ENCODE measurements at places on chromosomes 16 and 17.

DNA sequence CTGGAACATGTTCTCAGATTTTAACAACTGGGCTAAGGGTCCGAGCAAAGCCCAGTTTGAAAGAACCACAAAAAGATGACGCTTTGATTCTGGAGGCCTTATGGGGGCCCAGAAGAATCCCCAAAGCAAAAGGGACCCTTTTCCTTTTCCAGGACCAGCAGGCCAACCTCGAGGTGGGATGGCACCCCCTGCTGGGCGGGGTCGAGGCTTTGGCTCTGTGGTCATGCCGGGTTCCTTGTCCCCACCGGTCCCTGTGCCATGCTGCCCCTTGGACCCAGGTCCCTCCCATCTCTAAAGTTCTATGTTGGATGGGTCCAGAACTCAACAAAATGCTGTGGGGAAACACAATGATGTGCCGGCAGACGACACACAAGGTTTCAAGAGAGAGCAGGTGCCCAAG is 30.9 kb downstream of the TMEM204 start:
- DNase-seq, result no peak

DNA sequence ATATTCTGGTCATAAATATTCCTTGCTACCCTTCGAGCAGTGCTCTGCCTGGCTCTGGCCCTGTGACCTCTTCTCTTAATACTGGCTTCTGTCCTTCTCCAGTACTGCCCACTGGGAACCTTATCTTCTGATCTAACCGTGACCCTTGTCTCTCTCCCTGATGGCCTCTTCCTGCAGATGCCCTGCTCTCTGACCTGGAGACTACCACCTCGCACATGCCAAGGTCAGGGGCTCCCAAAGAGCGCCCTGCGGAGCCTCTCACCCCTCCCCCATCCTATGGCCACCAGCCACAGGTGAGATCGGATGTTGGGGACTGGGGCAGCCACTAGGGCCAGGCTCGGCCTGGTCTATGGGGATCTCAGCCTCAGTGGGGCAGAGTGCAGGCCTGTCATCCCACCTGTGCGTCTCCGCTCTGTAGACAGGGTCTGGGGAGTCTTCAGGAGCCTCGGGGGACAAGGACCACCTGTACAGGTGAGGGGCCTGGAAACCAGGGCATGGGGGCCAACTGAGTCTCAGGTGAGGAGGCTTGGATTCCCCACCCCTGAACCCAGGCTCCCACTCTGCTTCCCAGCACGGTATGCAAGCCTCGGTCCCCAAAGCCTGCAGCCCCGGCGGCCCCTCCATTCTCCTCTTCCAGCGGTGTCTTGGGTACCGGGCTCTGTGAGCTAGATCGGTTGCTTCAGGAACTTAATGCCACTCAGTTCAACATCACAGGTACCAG is 1.5 kb downstream of the TGFB1I1 start:
- DNase-seq, result no peak

DNA sequence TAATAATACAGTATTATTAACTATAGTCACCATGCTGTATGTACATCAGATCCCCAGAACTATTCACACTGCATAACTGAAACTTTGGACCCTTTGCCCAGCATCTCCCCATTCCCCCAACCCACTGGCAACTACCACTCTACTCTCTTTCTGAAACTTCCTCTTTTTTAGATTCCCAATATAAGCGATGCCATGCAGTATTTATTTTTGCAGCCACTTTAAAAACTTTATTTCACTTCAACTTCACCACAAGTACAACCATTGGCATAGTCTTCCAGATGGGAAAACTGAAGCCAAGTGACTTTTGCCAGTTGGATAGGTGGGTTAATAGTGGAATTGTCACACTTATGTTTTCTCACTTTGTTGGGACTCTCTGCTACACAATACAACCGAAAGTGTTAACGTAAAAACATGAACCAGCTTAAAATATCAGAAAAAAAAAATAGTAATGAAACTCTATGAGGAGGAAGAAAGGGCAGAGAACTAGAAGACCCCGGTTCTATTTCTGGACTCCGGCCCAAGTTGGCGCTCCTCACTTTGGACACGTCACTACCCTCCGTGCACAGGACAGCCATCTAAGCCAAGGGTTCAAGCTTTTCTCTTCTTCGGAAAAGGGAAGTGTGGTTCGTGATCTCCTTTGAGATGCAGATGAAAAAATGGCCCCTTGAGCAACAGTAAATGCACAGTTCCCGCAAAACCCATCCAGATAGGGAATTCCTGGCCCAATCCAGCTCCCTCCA is 743 bp downstream of the SHCBP1 start:
- DNase-seq, result no peak

DNA sequence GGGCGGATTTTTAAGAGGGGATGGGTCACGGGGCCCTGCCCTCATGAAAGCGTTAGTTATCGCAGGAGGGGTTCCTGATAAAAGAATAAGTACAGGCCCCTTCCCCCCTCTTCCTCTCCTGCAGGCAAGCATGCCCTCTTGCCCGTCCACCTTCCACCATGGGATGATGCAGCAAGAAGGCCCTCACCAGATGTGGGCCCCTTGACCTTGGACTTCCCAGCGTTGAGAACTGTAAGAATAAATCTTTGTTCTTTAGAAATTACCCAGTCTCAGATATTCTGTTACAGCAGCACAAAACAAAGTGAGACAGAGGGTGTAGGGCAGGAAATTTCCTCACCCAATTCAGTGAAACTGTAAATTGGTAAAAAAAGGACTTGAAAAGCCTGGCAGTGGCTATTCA is 27.8 kb upstream of the LCMT1 start:
- no peak for DNase-seq

GRCh38 chr16:69402439-69402838 is 16.6 kb upstream of the TERF2 start:
- no peak for DNase-seq

- no peak for DNase-seq
Observed at GRCh38 chr16:57264950-57265371, 19.5 kb downstream of the PLLP start.

DNA sequence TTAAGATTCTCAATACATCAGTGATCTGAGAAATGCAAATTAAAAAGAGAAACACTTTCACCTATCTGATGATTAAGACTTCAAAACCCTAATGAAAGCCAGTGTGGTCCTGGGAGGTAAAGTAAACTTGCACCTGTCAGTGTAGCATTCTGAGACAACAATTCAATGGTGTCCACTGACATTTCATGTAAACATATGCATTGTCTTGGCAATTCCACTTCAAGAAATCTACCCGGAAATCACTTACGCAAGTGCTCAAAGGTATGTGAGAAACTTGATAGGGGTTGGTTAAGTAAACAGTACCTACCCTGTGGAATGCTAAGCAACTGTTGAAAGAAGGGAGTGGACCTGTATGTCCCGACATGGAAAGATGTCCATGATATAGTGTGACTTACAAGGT is 2.1 kb downstream of the ST6GALNAC1 start:
- DNase-seq, result no peak

DNA sequence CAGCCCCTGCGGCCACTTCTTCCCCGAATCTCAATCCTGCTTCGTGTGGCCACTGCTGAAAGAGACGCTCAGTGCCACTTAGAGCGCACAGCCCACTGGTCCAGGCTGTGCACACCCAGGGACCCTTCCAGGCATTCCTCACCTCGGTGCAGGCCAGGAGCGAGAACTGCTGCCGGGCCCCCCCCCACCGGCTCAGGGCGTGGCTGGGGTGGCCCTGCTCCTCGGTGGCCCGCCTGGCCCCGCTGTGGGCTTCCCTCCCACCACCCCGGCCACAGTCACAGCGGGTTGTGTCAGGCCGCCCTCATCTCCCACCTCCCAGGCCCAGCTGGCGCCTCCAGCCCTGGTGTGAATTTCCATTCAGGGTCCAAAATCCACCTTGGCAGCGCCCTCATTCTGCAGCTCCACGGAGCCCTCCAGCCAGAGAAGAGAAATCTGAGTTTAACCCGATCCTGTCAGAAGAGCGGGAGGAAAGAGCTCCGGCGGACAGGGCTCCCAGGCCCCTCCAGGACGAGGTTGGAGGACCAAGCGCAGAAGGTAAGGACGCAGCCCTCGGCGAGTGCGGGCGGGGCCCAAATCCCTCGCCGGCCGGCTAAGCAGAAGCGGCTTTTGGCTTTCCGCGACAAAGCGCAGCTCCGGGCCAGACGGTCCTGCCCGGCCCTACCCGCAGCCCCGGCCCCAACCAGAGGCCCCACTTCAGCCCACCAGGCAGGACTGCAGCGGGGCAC is 12.0 kb downstream of the TBC1D16 start:
- DNase-seq, result no peak

DNA sequence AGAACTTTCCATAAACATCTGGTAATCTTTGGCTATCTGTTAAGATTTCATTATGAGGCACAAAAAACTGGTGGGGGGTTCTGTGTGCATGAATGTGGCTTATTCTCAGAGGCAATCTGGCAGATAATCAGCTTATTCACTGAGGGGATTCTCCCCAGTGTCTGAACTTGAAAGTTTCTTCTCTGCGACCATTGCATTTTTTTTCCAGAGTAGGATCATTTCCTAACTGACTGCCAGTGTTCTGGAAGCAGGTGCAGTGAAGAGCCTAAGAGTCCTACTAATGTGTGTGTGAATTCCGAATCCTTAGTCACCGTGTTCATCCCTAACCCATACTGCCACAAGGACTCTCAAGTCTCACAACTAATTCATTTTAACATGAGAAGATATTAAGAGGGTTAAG is 64.9 kb upstream of the LRRC37A3 start:
- no peak for DNase-seq

DNA sequence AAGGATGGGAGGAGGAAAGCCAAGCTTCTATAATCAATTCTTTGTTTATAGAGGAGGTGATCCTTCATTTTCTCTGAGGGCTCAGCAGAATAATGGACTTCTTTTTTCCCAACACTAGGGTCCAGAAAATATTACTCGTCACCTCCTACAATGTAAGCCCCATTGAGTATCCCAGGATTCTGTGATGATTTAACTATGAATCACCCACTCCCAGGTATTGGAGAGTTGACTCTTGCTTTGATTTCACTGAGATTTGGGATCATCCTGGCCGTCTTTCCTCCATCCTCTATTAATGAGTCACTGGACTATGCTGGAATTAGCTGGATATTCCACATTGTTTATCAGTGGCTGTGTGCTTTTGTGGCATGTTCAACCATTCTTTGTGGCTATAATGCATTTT is 452.0 kb downstream of the NPIPA7 start:
- DNase-seq, result no peak

GRCh38 chr17:71022758-71023157 is 853.4 kb downstream of the KCNJ2 start:
- no peak for DNase-seq

GRCh38 chr17:57404073-57404472 is 147.8 kb downstream of the MSI2 start:
- DNase-seq, result no peak

GRCh38 chr16:59045501-59045900 is 311.4 kb upstream of the GOT2 start:
- no peak for DNase-seq

GRCh38 chr17:59754552-59754951 is 47.1 kb downstream of the VMP1 start:
- DNase-seq, result peak; percentile 35

- no peak for DNase-seq
Observed at GRCh38 chr17:79010304-79010646, 711 bp upstream of the CANT1 start.

DNA sequence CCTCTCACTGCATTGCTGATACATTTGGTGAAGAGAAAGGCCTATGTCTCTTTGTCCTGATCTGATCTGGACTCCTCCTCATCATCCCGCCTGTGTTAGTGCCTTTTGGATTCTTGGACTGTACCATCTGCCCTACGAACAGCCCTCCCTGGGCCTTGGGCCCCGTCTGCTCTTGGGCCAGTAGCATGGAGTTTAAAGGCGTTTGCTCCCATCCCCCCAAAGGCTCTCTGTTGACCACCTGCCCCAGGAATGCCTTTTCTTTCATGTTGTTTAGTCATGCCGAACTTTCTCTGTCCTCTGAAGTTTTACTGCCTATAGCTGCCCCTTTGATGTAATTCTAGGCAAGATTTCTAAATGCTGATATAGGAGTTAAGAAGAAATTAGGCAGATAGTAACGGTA is 30.9 kb upstream of the MEAK7 start:
- no peak for DNase-seq

DNA sequence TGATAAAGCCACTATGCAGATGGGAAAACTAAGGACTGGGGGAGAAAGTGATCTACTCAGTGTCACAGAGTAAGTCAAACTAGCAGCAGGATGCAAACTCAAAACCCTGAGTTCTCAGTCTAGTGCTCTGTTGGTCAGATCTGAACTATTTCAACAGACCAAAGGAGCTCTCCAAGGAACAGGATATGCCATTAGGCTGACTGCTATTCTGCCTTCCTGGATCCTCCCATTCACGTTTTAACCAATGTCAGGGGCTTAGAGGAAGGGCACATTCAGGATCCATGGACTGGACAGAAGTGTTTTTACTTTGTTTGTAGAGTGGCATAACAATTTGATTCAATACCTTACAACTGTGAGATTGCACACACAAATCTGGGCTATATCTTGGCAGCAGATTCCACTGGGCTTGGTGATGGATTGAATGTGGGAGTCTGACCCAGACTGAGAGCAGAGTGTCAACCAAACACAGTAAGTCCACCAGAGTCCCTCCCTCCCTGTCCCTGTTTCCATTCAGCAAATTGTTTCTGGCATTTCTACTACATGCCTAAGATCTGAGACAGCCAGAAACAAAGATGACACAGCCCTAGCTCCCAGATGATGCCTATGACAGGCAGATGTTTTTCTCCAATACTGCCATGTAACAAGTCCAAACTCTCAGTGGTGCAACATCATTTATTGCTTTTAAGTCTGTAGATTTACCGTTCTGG is 337.8 kb upstream of the CDH5 start:
- no peak for DNase-seq

DNA sequence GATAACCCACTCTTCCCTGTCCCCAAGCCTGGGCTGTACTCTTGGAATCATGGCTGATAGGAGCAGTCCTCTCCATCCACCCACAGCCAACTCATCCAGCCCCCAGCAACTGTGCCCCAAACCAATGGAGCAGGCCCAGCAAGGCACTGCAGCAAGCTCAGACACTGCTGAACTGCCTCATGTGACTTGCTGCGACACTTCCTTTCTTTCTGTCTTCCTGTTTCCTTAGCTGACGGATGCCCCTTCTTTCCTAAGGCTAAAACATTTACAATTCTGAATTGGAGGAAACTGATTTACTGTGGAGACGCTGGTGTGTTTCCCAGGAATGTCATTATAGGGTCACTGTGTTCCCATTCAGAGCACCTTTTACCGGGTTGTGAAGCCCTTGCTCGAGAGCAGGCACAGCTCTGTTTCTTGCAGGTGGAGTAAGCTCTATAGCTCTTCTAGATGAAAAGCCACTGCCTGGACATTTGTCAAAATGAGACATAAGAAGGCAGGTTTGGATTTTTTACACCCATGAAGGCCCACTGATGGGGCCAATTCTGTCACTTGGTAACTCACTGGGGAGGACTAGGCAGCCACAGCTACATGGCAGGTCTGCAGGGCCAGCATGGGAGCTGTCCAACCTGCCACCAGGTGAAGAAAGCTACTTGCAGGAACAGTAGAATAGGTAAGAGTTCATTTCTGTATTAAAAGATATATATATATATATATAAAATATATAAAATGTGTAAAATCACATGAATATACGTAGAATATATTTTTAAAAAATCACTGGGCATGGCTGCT is 27.4 kb downstream of the TMEM11 start:
- DNase-seq, result no peak

- DNase-seq, result no peak
Observed at GRCh38 chr17:10827898-10828552, 9.9 kb downstream of the PIRT start.
